MM.1S (cell line): ENCODE measurements at places on chromosomes 2 and 18.

GRCh38 chr18:24875286-24875685, 414.8 kb downstream of the HRH4 start:
- DNase-seq = no peak

DNA sequence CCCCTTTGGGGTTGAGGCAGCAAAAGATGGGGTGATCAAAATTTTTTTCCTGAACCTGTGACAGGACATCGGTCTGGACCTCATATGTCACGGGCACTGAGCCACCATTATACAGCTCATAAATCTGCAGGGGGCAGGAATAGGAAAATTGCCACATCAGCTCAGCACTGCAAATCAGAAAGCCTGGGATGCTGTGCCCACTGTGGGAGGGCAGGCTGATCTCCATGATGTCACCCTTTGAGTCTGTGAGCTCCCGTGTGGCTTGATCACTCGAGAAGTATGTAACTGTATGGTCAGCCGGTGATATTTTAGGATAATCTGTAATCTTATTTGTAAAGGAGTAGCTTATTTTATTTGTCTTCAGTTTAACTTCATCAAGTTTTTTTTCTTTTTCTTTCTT, 17.7 kb upstream of the CRYBA2 start:
- DNase-seq = no peak

- DNase-seq = no peak
Measured at GRCh38 chr2:120833127-120833675, 97.5 kb downstream of the GLI2 start.

DNA sequence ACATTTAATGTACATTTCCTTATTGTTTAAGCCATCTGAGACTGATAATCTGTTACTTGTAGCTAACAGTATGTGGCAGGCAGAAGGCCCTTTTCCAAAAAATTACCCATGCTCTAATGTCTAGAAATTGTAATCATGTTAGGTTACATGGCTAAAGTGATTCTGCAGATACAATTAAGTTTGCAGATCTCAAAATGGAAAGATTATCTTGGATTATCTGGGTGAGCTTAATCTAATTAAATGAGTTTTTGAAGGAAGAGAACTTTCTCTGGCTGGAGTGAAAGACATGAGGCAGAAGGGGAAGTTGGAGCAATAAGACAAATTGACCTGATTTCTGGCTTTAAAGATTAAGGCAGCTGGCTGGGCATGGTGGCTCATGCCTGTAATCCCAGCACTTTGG, 76.3 kb downstream of the MBD2 start:
- DNase-seq = no peak

- no peak for DNase-seq
Measured at GRCh38 chr18:22670914-22671313, 253.2 kb upstream of the CTAGE1 start.

DNA sequence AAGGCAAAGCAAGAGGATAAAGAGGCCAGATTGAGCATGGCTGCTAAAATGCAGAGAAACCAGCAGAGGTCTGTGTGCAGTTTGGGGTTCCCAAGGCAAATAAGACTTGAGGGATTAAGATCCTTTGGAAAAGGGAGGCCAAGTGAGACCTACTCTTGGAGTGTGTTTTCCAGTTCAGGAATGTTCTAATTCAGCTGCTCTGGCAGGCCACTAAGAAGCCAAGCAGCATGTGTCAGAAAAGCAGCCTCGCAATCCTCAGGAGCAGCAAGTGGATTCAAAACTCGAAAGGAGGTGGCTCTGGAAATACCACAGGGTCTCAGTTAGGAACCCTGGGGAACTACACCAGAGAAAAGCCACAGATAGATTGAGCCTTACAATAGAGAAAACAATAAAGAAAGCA, 569.2 kb downstream of the METTL4 start:
- DNase-seq = no peak

DNA sequence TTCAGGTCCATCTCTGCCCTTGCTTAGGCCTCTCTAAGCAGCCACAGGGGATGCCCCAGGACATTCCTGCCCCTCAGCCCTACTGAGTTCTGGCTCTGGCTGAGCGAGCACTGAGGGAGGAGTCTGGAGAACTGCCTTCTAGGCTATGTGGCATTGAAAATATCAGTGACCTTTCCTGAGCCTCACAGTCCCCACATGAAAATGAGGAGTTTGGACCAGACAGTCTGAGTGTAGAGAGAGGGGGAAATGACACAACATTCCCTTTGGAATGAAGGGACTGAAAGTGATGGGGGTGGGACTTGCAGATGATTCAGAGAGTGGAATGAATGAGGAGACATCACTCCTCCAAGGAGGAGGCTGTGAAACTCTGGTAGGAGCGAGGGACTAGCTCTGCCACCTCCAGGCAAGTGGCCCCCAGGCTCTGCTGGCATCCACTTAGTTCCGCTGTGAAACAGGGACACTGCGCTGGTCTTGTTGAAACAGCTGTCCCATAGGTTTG, 8.0 kb downstream of the TNS1 start:
- DNase-seq = no peak

GRCh38 chr2:33042265-33042664, 95.5 kb downstream of the LTBP1 start:
- no peak for DNase-seq

DNA sequence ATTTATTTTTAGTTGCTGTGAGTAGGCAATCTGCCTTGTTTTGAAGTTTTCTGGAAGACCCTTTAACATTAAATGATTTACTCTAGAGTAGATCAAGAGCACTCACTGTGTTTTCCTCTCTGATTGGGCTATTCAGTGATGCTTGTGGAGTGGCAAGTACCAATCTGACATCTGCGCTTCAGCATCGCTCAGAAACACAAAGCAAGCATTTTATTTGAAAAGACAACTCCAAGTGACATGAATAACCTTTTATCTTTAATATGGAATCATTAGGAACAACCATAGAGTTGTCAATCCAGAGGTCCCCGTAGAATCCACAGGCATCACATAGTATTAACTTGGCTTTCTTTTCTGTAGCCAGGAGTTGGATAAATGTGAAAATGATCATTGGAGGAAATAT, 114.7 kb downstream of the CPS1 start:
- no peak for DNase-seq

- no peak for DNase-seq
Measured at GRCh38 chr2:44200759-44201158, 32.1 kb downstream of the PPM1B start.
